Stimulated activated naive CD8-positive, alpha-beta T cell treated with anti-CD3 and anti-CD28 coated beads, Interleukin-15, Interleukin-2, amounts not matched to agents 100 U/mL and 50 U/mL, for 24 hours (primary cell): ENCODE measurements at places on chromosomes 4 and X.
A peak's percentile ranks its signal among the peaks of the same experiment; 100 is the strongest.

- DNase-seq: no peak
These were observed 348.6 kb downstream of the PTTG2 start for GRCh38 chr4:38308728-38309311.

GRCh38 chrX:31543634-31544033 is 471.8 kb upstream of the FTHL17 start:
- DNase-seq: no peak

DNA sequence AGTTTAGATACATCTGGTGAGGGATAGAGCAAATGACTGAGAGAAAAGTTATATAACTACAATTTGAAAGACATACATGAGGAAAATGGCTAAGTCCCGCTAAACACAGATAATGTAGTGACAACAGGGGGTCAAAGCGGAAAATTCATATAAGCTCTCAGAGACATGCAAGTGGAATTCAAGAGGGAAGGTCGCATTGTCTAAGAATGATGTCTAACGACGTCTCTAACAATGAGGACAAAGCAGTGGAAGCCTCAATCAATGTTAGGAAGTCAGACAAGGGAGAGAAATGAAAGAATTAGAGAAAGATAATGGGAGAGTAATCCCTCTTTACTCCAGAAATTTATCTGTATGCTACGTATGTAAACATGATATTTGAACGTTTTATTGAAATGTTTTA is 113.4 kb downstream of the ANTXR2 start:
- no peak for DNase-seq

DNA sequence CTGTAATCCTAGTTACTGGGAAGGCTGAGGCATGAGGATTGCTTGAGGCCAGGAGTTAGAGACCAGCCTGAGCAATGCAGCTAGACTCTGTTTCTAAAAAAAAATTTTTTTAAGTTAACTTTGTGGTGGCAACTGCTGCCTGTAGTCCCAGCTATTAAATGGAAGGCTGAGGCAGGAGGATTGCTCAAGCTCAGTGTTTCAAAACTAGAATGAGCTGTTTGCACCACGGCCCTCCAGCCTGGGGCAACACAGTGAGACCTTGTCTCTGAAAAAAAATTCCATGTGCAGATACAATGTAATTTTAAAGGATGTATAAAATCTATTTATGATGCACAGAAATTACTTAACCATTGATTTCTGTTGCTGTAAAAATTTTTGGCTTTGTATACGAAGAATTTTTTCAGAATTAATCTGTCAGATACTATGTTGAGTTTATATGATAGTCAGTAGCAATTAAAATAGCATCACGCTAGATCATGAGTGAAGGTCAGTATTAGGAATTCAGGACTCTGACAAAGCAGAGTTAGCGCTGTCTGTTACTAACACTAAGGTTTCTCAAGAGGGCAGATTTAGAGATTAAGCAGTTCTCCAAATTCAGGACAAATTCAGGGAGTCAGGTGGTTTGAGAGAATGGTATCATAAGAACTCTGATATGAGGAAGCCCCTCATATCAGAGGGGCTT is 8.3 kb upstream of the AGA start:
- DNase-seq: no peak

- DNase-seq: no peak
These were observed 665.4 kb upstream of the PABPC4L start for GRCh38 chr4:134867027-134867426.

DNA sequence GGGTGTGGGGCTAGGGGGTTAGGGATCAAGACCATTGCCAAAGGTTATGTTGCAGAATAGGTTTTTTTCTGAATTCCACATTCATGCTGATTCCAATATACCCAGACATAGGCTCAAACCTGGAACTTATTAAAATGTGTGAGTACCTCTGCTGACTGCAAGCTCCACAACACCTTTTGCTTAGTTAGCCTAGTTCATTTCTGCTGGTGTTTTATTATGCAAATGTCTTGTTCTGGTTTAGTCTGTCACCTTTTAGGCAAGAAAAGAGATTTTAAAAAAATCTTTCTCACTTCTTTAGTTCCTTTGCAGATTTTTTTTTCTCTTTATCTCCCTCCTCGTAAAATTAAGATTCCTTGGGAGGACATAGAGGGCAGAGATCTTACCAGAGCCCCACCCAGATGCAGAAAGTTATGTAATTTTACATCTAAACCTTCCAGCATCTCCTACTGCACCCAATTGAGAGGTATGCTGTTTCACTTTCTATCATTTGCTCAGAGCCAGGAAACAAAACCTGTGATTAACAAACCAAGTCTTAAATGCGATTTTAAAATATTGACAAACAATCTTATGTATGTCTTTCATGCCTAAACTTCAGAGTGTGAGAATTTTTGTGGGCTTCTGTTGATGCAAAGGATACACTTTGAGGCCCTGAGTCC is 190.7 kb upstream of the CLNK start:
- DNase-seq: no peak

DNA sequence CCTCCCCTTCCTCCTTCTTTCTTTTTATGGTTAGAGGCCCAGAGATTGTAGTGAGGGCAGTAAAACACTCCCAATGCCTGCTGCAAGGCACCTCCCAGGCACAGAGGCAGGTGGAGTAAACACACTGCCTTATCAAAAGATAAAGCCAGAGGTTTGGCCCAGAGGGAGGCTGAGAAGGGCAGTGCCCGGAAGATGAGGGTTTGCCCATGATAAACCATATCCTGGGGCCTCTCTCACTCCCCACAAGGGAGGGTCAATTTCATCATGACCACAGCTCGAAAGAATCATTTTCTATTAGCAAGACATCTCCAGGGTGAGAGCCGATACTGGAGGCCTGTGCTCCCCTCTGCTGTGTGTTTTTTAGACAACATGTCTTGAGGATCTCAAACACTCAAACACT is 98.5 kb upstream of the FAM9C start:
- peak; percentile 7 for DNase-seq

DNA sequence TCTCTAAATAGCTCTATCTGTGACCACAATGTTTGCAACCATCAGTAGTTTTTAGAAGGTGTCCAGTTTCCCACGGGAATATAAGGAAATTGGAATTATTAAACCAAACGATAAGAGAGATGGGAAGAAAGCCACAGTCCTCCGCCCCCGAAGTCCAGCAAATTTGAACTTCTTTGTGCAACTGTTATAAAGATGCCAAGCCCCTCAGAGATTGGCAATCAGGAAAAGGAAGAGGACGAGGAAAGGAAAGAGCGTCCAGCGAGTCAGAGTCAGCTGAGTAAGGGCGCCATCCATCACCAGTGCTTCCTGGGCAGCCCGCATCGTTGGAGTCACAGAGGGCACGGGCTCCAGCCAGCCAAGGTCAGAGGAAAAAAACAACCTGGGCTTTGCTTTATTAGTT is 35.7 kb downstream of the LDB2 start:
- DNase-seq: no peak

- no peak for DNase-seq
These were observed 65.1 kb downstream of the HPGDS start for GRCh38 chr4:94277534-94277933.

DNA sequence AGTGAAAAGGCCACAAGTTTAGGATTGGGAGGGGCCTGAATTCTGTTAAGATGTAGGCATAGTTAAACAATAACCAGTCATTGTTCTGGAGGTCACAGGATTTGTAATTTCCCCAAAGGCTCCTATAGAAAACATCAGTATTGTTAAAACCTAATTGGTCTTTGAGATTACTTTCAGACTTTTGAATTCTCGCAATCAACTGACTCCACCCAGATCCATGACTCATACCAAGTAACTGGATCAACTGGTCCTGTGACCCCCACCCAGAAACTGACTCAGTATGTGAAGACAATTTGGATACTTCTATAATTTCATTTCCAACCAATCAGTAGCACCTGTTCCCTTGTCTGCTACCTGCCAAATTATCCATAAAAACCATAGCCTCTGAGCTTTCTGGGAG is 28.4 kb downstream of the MAGEB16 start:
- no peak for DNase-seq

- no peak for DNase-seq
These were observed 130.9 kb downstream of the TTC29 start for GRCh38 chr4:146814750-146815149.

GRCh38 chr4:41678086-41678816 is 70.3 kb downstream of the PHOX2B start:
- DNase-seq: no peak

- DNase-seq: no peak
These were observed 2702.5 kb downstream of the PCDH7 start for GRCh38 chr4:33422656-33423055.

DNA sequence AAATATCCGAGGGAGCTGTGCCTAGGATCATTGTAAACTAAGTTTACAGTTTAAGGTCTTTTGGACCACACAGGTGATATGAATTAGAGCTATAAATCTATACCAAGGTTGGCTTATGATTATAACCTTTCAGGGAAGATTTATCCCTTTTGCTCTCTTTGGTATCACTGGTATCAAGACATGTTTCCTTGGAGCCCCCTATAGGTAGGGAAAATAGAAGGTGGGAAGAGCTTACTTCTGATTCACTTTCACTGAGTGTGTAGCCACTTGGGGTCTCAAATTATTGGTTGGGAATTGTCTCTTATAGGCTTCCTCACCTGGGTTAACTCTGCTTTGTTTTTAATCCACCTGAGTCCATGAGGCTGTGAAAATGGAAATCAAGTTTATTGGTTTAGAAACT is 262.1 kb upstream of the NR3C2 start:
- no peak for DNase-seq
